Mesenchymal stem cell (in vitro differentiated cells and primary cell): ENCODE measurements at places on chromosomes 7 and 10.

DNA sequence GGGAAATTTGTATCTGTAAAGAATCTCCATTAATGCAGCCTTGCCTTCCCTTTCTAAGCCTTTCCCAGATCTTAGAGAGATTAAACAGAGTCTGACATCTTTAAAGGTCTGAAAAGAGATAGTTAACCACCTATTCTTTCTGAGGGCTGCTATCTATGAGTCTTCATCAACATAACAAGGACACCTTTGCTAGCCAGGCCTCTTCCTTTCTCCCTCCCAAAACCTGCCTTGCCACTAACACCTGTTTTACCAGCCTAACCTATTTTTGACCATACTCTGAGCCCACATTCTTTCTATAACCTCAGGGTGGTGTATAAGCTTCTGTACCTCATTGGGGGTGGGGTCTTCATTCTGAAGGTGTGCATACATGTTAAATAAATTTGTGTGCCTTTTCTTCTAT, 217.1 kb downstream of the IPMK start:
- no peaks in the 10 kb centered on the region for H3K27me3 ChIP-seq
- DNase-seq, result no peak
- no peak overlapping the region for H3K27ac ChIP-seq
- H3K4me3 ChIP-seq, result no peak overlapping the region

DNA sequence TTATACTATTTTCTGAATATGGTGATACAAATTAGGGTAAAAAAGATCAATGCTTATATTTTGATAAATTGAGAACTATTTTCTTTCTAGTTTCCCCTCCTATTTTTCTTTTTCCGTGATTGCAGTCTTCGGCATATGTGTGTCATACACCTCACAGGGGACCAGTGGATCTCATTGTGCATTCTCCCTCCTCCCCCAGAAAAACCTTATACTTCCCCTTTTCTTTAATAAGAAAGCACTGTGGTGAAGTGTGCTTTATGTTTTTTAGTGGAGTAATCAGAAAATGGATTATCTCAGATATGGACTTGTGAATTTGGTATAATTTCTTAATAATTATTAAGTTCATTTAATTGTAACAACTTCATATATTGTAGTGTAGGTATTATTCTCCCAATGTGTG, 72.8 kb downstream of the BICC1 start:
- H3K4me1 ChIP-seq, result peaks cover 14% of the 10 kb centered on the region
- H3K4me3 ChIP-seq, result no peak overlapping the region
- peaks cover 14% of the 10 kb centered on the region for H3K36me3 ChIP-seq
- H3K27me3 ChIP-seq, result no peaks in the 10 kb centered on the region
- no peak for DNase-seq

DNA sequence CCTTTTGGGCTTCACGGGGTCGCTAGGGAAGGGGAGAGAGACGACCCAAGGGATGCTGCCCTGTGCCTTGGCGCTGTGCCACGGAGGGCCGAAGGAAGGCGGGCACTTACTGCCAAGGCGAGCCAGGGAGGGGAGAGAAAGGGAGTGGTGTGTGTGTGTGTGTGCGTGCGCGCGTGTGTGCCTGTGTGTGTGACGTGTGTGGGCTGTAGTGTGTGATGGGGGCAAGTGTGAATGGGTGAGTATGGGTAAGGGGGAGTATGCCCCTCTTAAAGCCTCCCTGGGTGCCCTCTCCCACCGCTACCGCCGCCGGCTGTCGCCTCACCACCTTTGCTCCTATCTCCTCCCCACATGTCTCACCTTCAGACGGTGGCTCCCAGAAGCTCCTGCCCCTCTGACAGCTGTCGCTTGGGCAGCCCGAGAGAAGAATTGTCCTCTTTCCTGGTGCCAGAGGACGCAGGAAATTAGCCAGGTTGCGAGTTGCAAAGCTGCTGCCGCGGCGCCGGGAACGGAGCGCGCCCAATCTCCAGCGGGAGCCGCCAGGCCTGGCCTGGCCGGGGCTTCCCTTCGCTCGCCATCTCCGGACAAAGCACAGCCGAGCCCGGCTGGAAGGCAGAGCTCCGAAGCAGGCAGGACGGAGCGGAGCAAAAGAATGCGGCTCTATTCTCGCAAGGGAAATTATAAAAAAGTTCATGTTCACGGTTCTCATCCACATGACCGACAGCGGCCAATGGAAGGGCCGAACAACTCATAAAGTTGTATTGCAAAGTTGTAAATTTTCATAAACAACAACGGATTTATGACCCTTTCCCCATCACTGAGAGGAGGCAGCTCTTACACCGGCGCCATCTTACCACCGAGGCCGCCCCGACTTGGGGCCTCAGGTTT, at the start of gene HOXA3:
TSS of gene HOXA3 (minus strand) at position 653 of the 885 bp plus-strand sequence. CDS start 41,943 bp downstream, outside the sequence.
- DNase-seq, result peak; percentile 50
- H3K4me1 ChIP-seq, result peaks cover 15% of the 10 kb centered on the region
- H3K36me3 ChIP-seq, result peaks cover 35% of the 10 kb centered on the region
- H3K4me3 ChIP-seq, result peak within 1 kb of the TSS; percentile 82

DNA sequence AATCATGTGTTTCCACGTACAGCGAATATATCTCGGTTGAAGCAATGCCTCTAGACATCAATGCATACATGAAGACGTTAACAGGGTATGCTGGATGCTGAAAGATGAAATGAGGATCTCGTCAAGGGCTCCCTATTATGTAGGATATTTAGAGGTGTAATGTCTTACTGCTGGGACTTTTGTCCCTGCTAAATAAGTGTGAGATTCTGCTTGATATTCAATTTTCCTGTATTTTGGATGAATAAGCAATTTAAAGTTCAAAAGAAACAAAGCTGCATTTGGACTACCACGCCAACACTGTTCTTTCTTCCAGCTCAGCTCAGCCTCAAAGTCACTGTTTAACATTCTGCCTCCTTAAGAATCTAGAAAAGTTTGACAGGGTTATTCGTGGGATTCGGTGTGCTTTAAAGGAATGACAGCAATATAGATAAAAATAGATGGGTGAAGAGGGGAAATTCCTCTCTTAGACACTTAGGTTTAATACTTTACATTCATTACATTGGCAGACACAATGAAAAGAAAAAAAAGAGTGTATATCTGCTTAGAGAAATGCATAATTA, 110.1 kb upstream of the RHEB start:
- DNase-seq, result no peak
- H3K27ac ChIP-seq, result no peak overlapping the region
- no peak overlapping the region for H3K4me3 ChIP-seq
- H3K36me3 ChIP-seq, result peaks cover 7% of the 10 kb centered on the region

DNA sequence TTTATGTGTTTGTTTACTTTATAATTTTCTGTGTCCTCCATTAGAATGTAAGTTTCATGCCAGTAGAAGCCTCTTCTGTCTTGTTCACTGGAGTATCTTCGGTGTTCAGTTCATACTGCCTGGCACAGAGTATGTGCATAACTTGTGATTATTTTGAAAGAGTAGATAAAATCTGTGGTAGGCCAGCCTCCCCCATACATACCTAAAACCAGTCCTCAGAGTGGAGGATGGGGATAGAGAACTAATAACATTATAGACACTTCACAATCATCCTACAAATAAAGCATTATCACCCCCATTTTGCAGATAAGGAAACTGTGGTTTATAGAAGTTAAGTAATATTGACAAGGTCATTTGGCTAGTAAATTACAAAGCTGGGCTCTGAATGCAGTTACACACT, 28.0 kb downstream of the VIM start:
- no peak overlapping the region for H3K27ac ChIP-seq
- no peaks in the 10 kb centered on the region for H3K4me1 ChIP-seq
- no peak for DNase-seq
- no peaks in the 10 kb centered on the region for H3K36me3 ChIP-seq
- no peaks in the 10 kb centered on the region for H3K27me3 ChIP-seq
- no peak overlapping the region for H3K4me3 ChIP-seq
